ENCODE measurements at places on chromosomes 6 and 20.

DNA sequence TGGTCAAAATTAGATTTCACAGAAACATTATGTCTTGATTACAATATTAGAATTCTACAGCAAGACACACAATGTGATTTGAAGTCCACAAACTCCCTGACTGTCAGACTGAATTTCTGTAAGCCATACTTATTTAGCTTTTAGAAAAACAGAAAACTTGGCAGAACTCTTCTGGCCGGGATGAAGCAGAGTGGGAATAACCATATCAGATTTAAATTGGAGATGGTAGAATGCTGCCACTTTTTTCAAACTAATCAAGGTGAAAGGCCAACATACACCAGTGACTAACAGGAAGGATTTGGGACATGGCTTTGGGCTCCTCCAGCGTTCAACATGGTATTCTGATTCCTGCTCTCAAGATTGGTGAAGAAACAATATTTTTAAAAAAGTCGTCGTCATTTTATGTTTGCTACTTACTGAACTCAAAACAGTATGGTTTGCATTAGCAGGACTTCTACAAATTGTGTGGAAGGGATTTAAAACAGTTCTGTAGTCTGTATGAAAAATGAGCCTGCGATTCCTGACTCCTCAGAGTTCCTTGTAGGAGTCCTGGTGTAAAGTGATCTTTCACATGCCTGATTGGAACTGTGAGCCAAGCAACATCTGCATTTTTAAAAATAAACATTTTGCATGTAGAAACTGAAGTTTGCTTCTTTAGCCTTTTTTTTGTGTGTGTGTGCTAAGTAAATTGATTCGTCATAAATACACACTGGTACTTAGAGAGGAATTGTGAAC, 297.9 kb upstream of the SOX4 start:
- no peak for DNase-seq

GRCh38 chr6:34515473-34516387, 40.4 kb downstream of the SPDEF start:
- DNase-seq: no peak

GRCh38 chr20:56776345-56776744, 147.2 kb downstream of the TFAP2C start:
- DNase-seq: no peak

DNA sequence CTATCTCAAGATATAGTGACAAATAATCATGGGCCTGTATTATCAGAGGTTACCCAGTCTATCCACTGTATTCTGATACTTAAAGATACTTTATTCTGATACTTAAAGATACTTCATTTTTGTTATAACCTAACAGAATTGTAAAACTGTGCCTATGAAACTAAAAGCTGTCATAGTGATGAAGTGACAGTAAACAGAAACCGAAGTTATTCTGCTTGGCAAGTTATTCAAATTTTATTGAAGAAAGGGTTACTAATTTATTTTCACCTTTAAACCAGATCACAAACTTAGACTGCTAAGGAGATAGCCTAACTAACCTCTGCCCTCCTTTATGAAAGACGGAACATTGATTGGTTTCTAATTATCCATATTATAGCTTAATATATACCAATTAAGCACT, 604.6 kb upstream of the IMPG1 start:
- DNase-seq: no peak

DNA sequence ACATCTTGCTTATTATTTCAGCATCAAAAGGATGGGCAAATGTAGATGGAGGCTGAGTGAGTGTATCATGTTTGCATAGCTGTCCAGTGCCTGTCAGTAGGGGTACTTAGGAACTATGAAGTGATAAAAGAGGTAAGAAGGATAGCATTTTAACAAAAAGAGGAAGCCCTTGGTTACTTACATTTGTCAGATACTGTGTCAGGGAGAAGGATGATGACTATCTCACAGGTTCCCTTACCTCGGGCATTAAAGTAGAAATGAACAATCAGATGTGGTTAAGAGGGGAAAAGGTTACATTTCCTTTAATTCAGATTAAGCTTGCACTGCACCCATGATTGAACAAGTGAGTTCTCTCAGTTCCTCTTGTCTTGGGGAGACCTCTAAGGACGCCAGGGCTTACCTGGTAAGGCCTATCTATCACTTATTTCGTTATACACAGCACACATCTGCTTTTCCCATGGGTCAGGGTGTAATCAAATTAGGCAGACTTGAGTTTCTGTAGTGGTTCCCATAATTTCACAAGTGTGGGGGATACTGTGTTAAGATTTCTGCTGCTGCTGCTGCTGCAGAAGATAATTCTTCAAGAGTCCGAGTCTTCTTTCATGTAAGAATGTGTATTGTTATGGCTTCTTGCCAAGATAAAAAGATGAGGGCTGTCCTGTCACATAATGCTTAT, 4.5 kb downstream of the FOXO3 start:
- DNase-seq: no peak

GRCh38 chr6:28353356-28353755, 3.6 kb downstream of the ZKSCAN3 start:
- DNase-seq: no peak

GRCh38 chr6:46012834-46013233, 2.8 kb downstream of the CLIC5 start:
- DNase-seq: no peak

DNA sequence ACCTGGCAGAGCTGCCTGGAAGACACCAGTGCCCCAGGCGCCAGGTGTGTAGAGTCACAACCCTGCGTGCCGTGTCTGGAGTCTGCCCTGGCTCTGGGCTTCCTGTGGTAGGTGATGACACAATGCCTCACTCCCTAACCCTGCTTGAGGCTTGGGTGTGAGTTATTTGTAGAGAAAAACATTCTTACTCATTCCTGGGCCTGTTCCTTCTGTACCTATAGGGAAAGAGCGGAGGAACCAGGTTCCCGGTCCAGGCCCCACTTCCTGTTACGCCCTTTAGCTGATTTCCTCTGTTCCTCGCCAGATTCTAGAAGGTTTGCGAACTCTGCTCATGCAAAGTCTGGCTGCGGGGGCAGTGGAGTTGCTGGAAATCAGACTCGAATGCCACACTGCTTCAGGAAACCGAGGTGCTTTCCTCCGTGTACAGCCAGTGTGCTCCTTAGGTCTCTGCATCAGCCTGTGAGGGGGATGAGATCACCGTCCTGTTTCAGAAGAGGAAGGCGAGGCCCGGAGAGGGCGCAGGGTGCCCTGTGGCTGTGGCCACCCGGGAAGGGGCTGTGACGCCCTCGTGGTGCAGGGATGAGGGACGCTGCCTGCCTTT, 67.1 kb upstream of the DUSP22 start:
- peak; percentile 79 for DNase-seq

Data from activated naive CD4-positive, alpha-beta T cell treated with anti-CD3 and anti-CD28 coated beads, Interleukin-2, amount 50 U/mL, for 72 hours (primary cell).